Upper lobe of right lung (tissue), 1 donor: ENCODE measurements at places on chromosomes 1 and 21.

DNA sequence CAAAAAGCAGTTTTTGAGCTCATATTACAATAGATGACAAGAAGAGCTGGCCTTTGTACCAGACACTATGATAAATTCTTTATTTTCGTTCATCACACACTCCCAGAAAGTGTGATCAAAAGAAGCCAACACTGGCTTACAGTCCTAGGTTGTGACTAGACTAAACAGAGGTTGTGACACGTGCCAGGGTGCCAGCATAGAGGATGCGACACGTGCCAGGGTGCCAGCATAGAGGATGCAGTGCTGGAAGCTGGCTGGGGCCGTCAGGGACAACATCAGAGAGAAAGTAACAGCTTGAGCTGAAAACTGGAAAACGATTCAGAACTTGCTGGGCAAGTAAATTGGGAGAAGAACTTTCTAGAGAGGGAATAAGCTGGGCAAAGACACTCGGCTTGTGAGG, 2.2 kb downstream of the MTARC1 start:
- DNase-seq: no peak

GRCh38 chr21:14072761-14073535, 137.8 kb downstream of the LIPI start:
- DNase-seq: no peak

DNA sequence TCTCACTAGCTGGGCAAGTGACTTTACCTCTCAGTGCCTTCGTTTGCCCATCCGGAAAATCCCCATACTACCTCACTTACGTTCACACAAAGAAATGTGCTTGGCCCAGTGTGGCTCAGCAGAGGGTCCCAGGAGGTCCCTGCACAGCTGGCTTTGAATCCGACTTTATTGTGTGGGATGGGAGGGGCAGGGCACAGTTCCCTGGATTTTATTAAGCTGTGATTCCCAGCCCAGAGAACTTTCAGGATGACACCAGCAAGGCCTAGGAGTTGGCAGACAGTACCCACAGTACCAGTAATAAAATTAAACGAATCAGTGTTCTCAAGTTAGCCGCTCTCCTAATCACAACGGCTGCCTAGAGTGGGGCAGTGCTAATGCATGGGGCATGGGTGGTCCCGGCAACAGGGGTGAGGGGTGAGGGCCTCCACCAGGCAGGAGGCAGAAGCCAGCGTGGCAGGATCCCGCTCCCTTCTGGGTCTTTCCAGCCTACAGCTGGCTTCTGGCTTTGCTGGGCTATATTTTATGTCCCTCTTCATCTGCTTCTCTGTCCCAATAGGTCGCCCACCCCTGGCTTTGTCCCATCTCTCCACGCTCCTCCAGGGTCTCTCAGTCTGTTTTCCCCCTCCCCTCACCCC, 74.9 kb downstream of the VWA5B1 start:
- DNase-seq: no peak

- DNase-seq: peak; percentile 54
Observed at GRCh38 chr21:45283611-45284455, 3.9 kb downstream of the POFUT2 start.

DNA sequence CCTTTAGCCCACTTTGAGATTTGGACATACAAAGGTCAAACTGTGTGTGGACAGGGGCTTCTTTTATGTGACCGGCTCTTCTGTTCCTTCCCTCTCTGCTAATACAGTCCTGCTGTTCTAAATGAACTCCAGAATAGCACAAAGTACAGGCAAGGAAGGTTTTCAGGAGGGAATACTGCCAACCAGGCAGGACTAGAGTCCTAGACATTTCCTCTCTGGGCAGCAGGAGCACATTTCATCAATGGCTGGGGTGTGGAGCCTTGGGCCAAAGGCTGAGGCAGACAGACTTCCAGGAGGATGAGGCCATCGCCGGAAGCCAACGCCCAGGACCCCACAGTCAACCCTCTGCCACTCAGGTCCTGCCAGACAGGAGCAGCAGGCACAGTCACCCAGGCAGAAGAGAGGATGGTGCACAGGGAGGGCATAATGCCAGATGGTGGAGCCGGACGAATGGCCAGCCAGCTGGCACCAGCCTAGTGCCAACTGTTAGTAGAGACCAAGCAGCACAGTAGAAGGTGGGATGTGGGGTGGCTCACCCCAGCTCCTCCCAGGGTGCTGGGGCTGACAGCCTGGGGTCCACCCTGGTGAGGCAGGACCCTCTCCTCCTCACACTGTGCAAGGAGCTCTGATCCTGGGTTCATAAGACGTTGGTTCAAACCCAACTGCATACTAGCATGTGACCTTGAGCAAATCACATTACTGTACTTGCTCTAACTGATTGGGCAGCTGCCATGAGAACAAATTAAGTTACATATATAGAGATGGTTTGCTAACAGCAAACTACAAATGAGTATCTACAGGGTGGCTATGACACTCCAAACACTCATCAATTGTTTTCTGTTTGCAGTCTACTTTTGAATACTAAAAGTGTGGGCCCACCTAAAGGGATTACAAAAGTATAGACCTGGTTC, 410.7 kb downstream of the SIPA1L2 start:
- DNase-seq: no peak

GRCh38 chr1:62954758-62955157, 170.8 kb downstream of the ATG4C start:
- DNase-seq: no peak

- no peak for DNase-seq
Observed at GRCh38 chr21:14519000-14519399, 27.1 kb downstream of the SAMSN1 start.

- no peak for DNase-seq
Observed at GRCh38 chr1:245682638-245683628, 528.1 kb downstream of the KIF26B start.

DNA sequence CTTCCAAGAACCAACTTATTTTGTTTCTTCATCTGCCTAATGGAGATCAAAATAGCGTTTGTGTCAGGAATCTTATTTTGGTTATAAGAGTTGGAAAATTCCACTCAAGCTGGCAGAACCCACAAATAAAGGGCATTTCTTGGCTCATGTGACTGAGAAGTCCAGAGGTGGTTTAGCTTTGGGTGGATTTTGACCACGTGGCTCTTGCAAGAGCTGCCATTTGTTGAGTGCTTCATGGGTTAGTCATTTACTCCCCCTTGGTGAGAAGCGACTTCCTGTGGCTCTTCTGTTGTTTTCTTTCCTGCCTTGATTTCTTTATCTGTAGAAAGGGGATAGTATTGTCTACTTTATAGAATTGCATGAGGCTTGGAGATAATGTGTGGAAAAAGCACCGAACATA, 9.5 kb upstream of the RNF186 start:
- DNase-seq: no peak

GRCh38 chr1:116923421-116923820, 13.7 kb downstream of the PTGFRN start:
- DNase-seq: no peak

- DNase-seq: no peak
Observed at GRCh38 chr1:57451516-57451915, 27.7 kb upstream of the DAB1 start.

GRCh38 chr1:52140633-52141512, 1.0 kb upstream of the ZFYVE9 start:
- no peak for DNase-seq

DNA sequence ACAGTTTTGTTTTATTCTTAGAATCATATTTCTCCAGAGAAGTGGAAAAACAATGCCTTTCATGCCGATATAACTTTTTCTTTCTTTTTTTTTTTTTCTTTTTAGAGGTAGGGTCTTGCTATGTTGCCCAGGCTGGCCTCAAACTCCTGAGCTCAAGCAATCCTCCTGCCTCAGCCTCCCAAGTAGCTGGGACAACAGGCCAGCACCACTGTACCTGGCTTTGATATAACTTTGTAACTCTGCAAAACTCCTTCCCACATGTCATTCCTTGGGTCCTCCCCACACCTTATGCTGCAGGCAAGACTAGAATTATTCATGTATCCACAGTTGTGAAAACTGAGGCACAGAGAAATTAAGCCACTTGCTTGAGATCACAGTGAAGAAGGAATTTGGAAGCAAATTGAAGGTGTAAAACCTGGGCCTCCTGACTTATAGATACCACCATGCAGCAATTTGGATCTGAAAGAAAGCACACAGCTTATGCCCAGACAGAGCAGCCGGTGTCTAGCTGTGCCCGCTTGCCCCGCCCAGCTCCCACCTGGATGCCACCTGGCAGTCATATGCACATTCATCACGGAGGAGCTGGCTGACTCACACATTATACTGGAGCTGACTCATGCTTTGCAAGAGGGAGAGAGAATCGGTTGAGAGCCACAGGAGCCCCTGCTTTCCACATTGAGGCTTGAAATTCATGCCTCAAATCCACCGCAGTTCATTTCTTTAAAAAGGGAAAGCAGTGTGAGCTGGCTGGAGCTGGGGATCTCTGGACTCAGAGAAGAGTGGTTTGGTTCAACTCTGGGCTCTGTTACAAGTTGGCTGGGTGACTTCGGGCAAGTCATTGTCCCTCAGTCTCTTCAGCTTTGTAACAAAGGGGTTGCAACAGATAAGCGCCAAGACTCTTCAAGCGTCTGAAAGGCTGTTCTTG, 8.3 kb upstream of the SLC2A1 start:
- DNase-seq: no peak

DNA sequence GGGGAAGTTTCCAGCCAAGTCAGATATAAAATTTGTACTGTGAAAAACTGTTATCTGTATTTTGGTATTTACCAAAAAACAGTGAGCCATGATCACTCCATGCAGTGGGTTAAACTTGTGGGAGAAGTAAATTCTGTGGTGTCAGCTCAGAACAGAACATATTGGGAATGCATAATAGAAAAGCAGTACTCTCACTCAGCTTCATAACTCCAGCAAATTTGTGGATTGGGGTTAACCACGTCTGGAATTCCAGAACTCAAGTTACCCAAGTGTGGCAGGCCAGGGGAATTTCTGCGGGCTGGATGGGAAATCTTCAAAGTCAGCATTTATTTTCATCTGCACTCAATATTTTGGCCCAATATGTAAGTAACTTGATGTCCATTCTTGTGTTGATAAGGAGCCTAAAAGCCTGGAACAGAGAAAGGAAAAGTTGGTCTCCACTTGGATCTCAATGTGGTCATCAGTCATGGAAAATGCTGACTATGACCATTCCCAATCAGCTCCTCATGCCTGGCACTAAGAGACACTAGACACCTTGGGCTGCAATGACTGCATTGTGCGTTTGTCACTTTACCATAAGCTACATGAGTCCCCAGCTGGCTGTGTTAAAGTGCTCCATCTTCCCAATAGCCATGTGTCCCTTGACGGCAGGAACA, 39.1 kb upstream of the ENAH start:
- no peak for DNase-seq

GRCh38 chr1:35564037-35564883, 6.7 kb downstream of the NCDN start:
- DNase-seq: peak; percentile 79

- DNase-seq: no peak
Observed at GRCh38 chr1:11735531-11735853, 444 bp upstream of the AGTRAP start.

- DNase-seq: no peak
Observed at GRCh38 chr1:27299385-27300271, 22.3 kb upstream of the TMEM222 start.

DNA sequence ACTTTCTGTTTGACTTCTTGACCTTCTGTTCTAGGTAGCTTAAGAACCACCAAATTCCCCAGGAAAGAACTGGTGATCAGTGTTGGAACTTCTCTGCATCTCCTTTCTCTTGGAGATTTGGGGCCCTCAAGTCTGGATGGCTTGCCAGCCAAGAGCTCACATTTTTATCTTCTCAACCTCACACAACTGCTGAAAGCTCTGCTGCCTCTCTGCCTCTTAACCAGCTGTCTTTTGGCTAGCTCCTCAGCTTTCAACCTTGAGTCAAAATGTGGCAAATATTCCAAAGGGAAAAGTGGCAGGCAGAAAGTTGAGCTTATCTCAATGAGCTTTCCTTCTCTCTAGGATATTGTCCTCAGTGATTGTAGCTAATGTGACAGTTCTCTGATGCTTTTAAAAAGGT, 89.2 kb upstream of the CCDC190 start:
- no peak for DNase-seq

DNA sequence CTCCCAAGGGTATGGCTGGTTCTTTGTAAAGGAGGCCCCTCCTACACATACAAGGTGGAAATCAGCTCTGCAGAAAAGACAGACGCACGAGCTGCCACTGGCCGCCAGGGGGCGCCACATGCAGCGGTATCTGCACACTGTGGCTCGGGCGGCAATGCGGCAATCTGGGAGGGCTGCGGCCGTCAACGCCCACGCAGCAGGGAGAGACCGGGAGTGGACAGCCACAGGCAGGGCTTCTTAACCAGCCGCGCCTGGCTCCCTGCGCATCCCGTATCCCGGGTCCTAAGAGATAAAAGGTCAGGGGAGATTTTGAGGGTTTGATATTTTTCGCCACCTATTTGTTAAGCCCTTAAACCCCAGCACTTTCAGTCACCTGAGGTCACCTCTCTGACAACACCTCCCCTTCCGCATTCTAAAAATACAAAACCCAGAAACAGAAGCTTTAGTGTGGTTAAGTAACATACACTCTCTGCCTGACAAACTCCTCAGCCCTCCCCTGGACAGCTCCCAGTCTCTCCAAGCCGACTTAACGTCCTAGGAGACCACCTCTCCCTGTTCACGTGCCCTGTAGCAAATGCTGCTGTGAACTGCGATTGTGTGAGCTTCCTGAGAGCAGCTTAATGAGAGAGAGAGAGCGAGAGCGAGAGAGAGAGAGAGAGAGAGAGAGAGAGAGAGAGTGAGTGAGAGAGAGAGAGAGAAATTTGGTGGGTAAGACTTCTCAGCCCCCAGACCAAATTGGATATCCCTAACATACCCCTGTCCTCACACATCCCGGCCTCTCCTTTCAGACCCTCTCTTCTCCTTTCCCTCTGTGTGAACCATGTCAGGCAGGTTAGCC, 13.5 kb upstream of the KCNA2 start:
- DNase-seq: peak; percentile 96

GRCh38 chr1:188888386-188888785, 1589.3 kb downstream of the BRINP3 start:
- no peak for DNase-seq

DNA sequence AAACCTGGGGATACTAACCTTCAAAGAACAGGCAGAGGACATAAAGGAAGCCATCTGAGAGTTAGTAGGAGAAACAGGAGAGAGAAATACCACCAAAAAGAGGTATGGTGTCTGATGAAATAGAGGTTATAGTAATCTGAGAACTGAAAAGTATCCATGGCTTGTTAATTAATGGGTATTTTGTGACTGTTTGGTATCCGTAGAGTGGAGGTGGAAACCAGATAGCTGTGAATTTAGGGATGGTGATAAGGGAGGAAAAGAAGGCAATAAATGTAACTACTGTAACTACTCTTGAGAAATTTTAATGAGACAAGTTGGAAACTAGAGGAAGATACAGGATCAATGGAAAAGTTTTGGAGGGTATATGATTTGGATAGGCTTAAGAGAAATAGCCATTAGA, 27.5 kb downstream of the PRKAA2 start:
- no peak for DNase-seq

- peak; percentile 82 for DNase-seq
Observed at GRCh38 chr1:210407207-210407886, 78.6 kb downstream of the HHAT start.

DNA sequence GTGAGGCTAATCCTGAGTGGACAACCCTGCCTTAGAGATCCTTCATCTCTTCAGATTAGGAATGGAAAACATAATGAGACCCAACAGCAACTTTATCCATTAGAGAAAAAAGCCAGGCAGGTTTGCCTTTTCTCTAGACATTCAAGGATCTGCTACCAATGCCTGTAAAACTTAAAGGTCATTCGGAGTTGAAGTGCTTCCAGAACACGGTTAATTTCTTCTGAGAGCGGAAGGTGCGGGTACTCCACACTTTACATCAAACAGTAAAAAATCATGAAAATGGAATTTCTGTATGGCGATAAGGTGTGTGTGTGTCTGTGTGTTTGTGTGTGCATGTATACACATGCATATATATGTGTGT, 65.2 kb upstream of the PRKACB start:
- no peak for DNase-seq
